Fibroblast of mammary gland (primary cell): ENCODE measurements at places on chromosomes 16 and 17.

GRCh38 chr17:32805029-32805976 lies 71.6 kb downstream of the MYO1D start:
- peak; percentile 24 for DNase-seq

DNA sequence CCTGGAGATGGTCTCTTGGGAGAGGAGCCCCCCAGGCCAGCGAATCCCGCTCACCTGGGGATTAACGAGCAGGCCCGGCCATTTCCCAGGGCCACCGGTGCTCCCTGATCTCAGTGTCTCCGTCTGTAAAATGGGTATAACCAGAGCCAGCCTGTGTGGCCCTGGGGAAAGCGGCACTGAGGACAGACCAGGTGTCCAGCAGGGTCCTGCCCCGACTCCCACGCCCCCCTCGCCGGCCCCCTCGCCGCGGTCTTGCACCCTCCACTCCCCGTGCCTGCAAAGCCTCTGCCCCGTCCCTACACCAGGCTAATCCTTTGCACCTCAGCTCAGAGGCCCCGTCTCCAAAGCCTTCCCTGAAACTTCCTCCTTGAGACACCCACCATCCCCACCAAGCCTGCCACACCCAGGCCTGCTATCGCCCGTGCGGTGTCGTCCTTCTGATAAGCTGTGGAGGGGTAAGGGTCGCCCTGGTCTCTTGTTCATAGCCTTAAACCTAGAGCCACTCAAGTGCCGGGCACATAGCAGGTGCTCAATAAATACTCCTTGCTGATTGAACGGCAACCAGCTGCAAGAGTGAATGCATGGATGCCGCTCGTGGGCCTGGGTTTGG lies 259.1 kb downstream of the C16orf95 start:
- DNase-seq: no peak

DNA sequence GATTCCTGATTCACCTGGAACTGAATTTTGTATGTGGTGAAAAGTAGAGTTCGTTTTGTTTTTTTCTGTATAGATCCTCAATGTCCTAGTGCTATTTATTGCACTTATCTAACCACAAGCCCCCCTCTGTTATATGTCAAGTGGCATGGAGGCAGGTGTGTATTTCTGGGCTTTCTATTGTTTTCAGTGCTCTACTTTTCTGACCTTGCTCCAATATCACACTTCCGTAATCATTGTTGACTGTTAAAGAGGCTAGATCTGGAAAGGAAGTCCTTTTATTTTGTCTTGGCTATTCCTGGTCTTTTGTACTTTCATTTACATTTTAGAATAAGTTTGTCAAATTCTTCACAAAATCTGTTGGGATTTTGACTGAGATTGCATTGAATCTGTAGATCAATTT lies 26.8 kb upstream of the FBXO47 start:
- no peak for DNase-seq

DNA sequence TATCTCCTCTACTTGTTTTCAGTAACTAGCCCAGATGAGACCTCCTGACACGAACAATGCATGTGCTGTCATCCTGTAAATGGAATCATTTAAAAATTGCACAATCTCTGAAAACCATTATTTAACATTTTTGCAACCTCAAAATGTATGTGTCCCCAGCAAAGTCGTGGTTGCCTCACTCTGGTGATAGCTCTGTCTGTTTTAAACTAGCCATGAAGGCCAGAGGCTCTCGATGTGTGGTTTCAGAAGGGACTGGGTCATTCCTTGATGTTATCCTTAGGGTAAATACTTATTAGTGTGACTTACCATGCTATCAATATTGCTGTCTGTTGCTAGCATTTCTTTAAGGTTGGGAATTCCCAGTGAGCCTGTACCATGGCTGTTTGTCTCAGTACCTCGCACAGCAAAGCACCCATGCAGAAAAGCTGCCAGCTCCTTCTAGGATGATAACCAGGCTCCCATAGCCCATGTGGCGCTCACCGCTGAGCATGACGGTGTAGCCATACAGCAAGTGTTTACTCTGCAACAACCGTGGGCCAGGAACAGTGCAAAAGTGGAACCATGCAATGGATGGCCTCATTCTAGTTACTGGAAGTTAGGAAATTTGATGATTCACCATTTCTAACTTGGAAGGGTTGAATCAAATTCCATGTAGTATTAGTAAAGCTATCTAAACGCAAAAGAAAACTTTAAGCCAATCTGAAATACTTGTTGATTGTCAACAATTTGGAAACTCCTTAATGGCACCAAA lies 2.9 kb upstream of the PGS1 start:
- peak; percentile 99 for DNase-seq

DNA sequence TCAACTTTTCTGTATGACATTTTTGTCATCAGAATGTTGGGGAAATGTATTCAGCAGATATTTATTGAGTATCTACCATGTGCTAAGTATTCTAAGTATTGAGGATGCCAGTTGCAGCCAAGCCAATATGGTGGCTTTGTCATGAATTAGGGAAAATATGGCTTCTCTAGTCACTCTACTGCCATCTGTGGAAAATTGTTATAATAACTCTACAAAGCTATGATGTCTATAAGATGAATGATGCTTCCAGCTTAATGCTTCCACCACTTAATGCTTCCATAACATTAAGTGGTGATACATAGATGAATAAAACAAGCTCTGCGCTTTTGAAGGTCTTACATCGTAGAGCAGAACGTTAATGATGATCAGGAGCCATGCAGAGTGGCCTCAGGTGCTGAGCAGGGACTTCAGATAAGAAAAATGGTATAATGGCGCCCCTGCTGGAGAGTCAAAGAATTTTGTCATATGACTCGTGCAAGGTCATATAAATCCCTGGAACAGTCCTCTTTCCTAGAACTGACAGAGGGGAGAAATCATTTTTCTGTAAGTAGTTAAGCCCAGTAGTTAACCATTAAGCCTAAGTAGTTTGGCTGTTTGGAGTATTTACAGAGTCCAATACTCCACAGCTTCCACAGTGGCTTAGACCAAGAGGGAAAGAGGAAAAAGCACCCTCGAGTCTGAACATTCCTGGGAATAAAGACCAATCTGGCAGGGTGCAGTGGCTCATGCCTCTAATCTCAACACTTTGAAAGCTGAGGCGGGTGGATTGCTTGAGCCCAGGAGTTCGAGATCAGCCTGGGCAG lies 2.7 kb upstream of the TMIGD1 start:
- DNase-seq: peak; percentile 64

DNA sequence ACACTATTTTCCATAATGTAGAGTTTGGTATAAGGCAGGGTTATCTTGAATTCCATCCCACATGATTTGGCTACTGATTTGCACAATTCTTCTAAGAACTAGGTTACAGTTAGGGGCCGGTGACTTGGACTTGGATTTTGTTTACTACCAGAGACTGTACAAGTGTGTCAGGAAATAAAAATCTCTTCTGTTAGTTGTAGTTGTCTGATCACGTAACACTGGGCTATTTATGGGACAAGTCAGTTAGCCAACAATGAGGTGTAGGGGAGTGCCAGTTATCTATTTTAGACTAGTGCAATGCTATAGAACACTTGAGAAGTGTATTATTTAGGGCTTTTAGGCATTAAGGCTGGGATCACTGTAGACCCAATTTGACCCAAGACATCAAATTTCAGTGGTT lies 39.7 kb upstream of the GHDC start:
- DNase-seq: no peak

DNA sequence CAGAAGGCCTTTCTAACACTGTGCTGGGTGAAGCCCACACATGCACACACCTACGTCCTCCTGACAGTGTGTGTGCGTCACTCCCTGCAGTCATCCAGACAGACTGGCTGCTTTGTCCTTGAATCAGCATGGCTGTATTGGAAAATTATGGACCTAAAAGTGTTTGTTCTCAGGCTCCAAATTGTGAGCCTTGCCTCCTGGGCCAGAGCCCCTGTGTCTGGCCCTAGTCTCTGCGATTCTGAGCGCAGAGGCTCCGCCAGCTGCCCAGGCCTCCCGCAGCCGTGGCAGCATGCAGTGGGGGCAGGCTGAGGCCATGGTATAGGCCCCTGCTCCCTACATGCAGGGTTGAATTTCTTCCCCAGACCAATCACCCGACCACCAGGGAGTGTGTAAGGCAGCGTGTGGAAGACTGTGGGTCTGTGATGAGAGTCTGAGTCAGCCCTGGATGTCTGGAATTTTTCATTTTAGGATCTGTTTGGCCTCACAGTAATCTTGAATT lies 166.9 kb downstream of the LGALS9B start:
- peak; percentile 77 for DNase-seq

GRCh38 chr17:17837380-17837821 lies 615 bp upstream of the SREBF1 start:
- peak; percentile 95 for DNase-seq

DNA sequence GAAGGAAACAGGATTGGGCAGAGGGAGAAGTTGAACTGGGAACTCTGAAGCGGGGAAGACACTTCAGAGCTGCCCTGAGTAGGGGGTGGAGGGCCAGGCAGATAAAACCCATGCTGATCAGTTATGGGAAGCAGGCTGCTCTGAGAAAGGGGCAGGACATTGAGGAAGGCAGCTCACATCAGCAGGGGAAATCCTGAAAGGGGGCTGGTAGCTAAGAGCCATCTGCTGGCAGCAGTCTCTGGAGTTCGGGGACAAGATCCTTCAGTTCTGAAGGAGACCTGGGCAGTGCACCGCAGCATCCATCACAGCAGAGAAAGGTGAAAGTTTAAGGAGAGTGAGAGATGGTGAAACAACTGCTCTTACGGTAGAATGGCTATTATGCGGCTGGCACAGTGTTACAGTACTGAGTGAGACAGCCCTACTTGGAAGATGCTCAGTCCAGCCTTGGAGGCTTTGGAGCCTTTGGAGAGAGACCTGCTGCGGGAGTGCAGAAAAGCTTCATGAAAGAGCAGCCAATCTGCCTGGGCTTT lies 5.4 kb upstream of the KIF18B start:
- no peak for DNase-seq

DNA sequence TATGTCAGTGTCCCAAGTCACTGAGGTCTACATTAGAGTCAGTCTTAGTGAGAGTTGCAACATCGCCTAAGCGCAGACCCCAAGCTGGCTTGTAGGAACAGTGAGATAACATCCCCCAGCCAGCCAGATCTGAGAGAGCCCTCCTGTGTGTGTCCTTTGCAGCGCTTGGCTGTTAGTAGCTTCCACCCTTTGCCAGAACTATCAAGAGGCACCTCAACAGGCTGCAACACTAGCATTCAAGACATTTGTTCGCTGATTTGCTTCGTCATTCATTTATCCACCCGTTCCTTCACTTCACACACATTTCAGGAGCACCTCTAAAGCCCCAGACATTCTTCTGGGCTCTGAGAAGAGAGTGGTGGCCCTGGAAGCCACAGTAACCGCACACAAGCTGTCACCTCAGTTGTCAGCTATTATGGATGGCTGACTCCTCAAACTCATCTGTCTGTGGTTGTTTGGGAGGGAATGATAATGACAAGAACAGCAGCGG lies 289.6 kb downstream of the WWOX start:
- no peak for DNase-seq

DNA sequence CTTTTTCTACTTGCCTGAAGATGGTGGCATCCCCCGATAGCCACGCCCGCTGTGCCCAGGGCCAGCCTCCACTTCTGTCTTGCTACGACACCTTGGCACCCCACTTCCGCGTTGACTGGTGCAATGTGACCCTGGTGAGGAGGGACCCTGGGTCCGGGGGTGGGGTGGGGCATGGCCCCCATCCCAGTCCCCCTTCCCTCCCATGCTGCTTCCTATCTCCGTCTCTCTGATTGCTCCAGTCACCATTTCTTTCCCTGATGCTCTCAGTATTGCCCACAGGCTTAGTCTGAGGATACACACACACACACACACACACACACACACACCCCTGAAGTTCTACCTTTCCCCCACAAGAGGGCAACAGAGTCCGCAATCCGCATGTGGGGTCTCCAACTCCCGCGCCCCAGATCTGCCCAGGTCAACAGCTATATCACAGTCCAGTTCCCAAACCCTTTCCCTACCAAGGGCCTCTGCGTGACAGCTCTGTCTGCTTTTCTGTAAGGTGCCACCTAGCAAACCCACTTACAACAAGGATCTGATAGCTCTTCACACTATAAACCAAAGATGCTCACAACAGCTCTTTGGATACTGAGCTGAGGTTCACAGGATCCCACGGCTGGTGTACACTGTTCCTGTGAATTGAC lies 3.4 kb downstream of the SGCA start:
- peak; percentile 73 for DNase-seq

- DNase-seq: no peak
Observed at GRCh38 chr16:57255686-57256415, 10.8 kb downstream of the ARL2BP start.

- DNase-seq: peak; percentile 22
Observed at GRCh38 chr16:48367441-48368049, 17.7 kb downstream of the SIAH1 start.

- DNase-seq: no peak
Observed at GRCh38 chr17:14827396-14827919, 437.7 kb downstream of the PMP22 start.

DNA sequence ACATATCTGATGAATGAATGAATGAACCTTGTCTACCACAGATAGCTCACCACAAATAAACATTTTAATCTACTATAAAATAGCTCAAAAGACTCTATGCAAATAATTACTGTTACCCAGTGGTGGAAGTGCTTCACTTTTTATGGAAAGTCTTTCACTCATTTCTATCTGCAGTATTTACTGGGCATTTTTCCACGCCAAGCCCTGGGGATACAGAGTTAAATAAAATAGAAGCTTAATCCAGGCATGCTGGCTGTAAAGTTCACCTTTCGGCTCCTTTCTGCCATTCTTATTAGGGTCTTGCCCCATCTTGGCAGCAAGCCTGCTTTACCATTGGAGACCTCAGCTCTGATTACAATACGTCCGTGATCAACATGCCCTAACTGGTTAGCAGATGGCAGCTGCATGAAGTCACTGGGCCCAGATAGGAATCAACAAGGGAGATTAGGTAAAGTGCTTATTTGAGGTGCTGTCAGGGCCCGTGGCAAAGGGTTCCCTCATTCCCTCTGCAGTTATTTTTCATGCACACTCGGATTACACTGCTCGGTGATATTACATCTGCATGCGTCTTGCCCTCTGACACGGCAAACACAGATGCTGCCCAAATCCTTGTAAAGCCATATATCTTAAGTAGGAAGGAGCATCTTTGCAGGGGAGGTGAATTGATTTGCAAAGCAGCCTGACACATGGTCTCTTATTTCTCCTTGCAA lies 648.9 kb downstream of the WWOX start:
- DNase-seq: no peak

- no peak for DNase-seq
Observed at GRCh38 chr16:82755570-82756282, 129.0 kb downstream of the CDH13 start.

GRCh38 chr16:81462683-81463082 lies 18.1 kb downstream of the CMIP start:
- DNase-seq: no peak
